ENCODE measurements at places on chromosomes 5 and 9.

- DNase-seq = peak; percentile 61
Measured at GRCh38 chr5:923281-923873, 30.7 kb downstream of the TRIP13 start.

GRCh38 chr5:134626369-134627014 is 6.1 kb downstream of the SAR1B start:
- no peak for DNase-seq

GRCh38 chr9:85213650-85214607 is 527.8 kb downstream of the AGTPBP1 start:
- no peak for DNase-seq

DNA sequence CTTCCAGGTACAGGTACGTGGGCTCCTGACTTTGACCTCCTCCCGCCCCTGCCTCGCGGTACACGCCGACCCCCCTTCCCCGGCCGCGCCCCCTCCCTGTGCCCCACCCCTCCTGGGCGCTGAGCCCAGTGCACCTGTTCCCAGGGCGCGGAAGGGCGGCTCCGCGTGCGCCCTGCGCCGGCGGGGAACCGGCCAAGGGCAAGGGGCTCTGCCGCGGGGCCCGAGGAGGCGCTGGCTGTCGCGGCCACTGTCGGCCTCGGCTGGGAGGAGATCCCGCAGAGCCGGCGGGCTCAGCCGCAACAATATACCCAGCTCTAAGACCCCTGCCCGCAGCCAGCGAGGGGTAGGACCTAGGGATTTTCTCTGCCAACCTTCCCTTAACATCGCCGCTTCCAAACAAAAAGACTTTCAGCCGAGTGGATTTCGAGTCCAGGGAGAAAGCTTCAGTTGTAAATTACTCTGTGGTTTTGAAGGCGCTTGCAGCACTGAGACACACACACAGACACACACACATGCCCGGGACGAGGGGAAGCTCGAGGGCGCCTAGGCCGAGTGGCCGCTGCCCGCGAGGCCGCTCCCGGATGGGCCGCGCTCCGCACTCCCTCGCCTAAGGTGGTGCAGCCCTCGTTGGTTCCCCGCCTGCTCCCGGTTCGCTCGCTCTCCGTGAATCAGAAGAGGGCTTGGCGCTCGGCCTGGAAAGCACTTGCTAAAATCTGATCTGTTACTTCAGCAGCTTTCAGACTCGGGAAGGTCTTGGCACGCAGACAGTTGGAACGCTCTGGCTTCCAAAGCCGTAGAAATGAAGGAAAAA is 1.2 kb downstream of the FGF18 start:
- DNase-seq = no peak

DNA sequence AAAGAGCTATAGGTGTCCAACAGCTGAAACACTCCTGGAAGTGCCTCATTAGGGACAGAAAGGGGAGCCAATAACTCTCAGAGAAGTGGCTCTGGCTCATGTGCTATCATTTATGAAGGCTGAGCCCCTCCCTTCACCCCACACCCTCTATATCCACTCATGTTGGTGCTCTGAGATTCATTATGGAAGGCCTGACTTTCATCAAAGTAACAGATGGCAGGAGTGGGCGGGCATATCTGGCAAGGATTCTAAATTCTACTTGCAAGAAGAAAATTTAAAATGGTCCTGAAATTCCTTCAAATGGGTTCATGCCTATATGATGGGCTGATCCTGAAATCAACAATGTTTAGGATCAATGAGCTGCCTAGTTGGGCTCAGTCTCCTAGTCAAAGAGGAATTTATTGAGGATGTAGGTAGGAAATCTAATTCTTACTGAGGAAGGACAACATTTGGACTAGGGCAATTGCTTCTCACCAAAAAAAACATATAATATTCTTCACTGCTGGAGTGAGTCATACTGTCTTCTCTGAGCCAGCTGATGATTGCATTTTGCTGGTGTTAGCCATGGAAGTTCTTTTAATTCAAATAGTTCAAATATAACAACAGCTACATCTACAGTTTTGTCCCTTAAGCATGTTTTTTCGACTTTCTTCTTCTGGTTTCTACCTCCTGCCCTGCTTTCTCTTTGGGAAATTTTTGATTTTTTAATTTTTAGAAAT is 23.5 kb downstream of the NMRK1 start:
- DNase-seq = no peak

DNA sequence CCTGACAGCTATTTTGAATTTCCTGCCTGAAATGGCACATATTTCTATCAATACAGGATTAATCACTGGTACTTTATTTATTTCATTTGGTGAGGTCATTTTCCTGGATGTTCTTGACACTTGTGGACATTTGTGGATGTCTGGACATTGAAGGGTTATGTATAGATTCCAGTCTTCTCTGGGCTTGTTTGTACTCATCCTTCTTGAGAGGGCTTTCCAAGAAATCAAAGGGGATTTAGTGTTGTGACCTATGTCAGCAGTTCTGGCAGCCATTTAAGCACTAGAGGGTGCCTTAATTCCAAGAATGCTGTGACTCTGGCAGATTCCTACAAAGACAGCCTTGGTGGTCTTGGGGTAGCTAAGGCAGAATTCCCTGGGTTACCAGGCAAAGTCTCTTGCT is 259.7 kb downstream of the CSNK1G3 start:
- no peak for DNase-seq

DNA sequence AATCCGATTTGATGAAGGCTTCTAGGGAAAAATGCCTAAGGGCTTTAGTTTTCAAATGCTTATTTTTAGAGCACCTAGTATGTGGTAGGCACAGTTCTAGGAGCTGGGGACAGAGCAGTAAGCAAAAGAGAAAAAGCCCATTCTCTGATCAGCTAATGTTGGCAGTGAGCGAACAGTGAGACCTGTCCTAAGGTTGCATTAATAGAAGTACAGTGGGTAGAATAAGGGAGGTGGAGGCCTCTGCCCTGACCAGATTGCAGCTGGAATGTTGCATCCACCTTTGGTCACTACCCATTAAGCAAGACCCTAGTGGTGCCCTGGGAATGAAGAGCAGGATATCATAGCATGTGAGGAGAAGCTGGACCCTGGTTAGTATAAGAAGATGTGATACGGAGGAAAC is 20.1 kb downstream of the IL9 start:
- no peak for DNase-seq

DNA sequence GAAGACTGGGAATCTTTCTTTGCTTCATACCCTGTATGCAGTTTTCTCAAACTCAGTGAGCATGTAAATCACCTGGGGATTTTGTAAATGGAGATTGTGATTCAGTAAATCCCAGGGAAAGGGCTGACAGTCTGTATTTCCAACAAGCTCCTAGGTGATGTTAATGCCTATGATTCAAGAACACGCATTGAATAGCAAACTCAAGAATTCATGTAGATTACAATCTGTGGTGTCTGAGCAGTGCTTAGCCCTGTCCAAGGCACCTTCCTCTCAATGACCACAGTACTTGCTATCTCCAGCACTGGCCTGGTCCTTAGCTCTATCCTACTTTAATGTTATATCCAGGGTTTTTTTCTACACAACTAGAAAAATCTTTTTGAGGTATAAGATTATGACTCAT is 721.4 kb upstream of the MEF2C start:
- no peak for DNase-seq

DNA sequence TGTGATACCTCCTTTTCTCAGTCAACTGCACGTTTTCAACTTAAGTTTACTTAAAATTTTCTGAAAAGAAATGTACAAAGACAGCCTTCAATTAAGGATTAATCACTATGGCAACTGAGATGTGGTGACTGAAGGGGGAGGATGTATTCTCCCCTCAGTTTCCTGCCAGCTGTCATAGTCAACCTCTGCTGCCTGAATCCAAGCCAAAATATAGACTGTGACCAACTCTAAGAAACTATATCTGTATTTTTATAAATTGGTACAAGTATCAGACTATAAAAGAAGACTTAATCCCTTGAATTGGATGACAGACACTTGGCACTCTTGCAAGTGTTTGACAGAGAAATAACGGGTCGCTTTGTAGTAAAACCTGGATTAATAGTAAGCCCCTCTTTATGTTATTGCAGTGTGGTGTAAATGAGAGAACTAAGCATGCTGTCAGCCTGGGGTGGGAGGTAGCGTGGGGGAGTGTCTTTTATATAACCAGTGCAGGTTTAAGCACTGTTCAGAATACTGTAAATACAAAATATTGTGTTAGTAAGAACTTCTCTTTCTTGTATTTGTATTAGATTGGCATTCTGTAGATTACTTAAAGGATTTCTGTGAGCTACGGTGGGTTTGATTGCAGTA is 106.4 kb downstream of the ERCC6L2 start:
- DNase-seq = no peak

DNA sequence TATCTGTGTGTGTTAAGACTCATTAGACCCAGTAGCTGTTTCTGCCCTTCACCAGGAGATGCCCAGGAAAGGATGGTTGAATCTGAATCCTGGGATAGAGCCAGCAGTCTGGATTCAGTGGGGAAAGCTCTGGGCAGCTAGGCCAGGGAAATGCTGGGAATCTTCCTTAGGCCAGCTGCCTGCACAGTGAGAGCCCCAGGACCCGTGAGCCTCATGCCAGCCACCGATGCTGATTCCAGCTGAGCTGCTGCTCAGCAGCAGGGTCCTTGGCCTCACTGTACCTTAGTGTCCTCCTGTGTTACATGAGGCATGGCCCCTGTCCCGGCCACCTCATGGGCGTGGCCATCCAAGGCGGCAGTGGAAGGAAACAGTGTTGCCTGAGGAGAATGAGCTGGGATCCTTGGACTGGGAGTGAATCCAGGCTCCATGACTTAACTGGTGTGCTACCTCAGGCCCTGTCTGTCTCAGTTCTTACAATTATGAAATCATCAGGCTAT is 87.1 kb downstream of the AMBP start:
- no peak for DNase-seq

DNA sequence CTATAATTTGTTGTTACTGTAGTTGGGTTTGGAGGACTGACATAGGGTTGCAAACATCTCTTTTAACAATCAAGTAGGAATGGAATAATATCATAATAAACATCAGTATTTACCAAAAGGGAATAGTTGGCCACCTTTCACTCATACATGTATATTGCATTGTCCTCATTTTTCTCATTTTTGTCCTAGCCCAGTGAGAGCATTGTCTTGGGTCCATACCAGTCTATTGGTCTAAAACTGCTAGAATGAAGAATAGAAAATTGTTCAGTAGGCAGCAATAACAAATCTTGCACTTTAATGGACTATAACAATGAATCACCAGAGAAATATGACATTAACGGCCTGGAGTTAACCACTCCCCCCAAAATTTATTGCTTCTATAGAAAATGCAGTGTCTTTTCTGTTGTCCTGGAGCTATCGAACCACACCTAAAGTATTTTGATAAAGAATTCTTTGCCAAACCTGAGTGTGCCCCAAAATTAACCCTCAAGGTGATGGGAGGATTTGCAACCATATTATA is 80.9 kb upstream of the IL33 start:
- DNase-seq = no peak

DNA sequence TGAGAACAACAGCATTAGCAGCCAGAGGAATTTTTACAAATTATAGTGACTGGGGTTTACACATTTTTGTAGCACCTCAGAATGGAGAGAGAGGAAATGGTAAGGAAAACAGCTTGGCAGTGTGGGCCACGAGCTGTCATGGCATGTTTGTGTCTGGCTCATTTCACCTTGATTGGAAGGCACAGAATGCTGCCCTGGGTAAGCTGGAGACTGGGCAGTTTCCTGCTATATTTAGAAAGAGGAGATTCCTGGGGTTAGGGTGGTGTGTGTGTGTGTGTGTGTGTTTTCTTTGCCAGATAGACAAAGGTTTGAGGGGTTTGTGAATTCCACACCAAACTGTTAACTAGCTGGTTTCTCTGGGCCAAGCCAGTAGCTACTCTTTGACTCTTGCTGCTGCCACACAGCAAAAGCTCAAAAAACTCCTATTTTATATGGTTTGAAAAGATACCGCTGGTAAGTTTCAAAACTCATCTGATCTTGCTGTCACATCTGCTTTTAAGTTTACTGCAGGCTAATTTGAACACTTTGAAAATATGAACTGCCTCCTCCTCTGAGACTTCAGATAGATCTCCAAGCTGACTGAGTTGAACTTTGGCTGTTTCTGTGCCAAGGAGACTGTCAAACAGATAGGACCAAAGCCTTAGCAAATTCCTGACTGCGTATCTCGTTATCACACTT is 9.1 kb downstream of the ARHGAP26 start:
- no peak for DNase-seq

GRCh38 chr9:9133526-9133925 is 1333.9 kb upstream of the DMAC1 start:
- DNase-seq = no peak

DNA sequence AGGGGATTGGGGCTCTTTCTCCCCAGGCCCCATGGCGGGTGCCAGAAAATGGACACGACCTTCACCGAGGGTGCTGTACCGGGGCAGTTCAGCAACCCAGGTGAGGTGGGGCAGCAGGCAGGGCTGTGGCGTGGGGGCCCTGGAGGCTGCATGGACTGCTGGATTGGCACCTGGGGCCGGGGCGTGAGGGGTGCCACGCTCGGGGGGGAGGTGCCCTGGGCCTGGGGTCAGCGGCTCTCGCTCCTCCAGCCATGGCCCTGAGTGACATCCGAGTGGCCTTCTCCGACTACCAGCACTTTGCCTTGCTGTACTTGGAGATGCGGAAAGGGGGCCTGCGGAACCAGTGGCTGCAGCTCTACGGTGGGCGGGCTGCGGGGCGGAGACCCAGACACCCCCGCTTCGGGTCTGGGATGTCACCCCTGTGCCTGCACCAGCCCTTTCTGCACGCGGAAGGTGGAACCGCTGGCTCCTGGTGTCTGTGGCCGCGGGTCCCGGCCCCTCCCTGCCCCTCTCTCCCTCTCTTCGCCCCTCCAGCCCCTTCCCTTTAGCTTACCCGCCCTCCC is 1.8 kb downstream of the LCNL1 start:
- no peak for DNase-seq

- DNase-seq = no peak
Measured at GRCh38 chr9:97831843-97832636, 21.0 kb upstream of the FOXE1 start.

DNA sequence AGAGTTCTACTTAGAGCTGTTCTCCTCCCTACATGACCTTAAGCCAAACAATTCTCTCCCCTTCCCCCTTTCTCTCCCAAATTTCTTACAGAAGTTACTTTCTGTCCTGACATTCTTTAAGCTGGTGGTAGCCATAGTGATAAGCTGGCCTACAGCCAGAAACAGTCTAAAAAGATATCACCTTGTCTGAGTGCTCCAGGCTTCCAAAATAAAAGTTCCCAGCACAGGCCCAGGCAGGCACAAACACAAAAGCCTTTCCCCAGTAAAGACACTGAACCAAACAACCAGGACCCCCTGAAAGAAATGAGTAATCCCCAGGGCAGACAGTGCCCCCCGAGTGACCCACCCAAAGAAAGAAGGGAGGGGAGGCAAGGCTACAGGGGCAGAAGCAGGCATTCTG is 19.2 kb downstream of the SIL1 start:
- DNase-seq = no peak

GRCh38 chr5:125180231-125180829 is 433.9 kb upstream of the ZNF608 start:
- no peak for DNase-seq

DNA sequence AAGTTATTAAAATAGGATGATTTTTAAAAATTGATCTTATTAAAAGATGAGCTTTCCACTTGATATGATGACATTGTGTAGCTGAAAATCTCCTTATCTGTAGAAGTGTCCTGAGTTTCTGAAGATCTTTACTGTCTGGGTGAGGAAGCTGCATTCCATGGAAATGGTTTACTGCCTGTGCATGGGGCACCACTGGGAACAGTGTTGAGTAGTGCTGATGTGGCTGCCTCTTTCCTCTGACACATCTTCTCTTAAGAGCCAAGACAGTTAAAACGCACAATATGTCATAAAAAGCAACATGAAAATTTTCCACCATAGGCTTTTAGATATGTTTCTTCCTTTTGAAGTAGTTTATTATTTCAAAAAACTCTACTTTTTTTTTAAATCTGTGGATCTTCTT is 24.6 kb downstream of the SECISBP2 start:
- no peak for DNase-seq

All from RCC 7860 (cell line).